ENCODE measurements at places on chromosomes 7 and 10.
A peak's percentile ranks its signal among the peaks of the same experiment; 100 is the strongest.

DNA sequence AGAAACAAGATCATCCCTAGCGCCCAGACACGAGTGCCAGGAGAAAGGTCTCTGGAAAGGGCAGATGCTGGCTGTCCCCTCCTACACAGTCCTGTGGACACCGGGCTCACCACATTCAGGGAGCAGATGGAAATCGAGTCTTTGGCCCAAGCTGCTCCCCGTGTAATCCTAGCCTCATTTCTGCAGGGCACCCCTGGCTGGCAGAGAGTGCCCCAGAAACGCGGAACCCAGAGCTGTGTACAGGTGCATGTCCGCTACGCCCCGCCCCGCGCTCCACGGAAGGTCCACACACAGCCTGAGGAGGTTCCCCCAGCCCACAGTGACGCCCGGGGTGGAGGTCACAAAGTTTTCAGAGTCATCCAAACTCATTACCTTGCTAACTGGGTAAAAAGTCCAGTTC lies 202.8 kb downstream of the MAD1L1 start:
- H3K4me1 ChIP-seq: no peaks in the 10 kb centered on the region
- H3K4me3 ChIP-seq: no peak overlapping the region
- no peak for DNase-seq
- no peaks in the 10 kb centered on the region for H3K27me3 ChIP-seq
- no peak overlapping the region for H3K27ac ChIP-seq

- H3K4me3 ChIP-seq: no peak overlapping the region
- no peak overlapping the region for H3K27ac ChIP-seq
- H3K36me3 ChIP-seq: peaks cover 28% of the 10 kb centered on the region
- no peaks in the 10 kb centered on the region for H3K27me3 ChIP-seq
These were observed 99.1 kb upstream of the PDGFA start for GRCh38 chr7:618539-619367.

DNA sequence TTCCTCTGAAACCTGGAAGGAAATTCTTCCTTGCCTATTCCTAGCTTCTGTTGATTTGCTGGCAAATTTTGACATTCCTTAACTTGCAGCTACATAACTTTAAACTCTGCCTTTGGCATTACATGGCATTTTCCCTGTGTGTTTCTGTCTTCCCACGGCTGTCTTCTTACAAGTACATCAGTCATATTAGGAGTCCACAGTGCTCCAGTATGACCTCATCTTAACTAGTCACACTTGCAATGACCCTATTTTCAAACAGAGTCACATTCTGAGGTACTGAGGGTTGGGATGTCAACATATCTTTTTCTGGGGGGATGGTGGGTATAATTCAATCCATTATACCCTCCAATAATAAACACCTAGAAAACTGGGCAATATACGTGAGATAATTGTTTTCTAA lies 37.4 kb upstream of the EPHB6 start:
- H3K4me1 ChIP-seq: peaks cover 14% of the 10 kb centered on the region
- H3K36me3 ChIP-seq: no peaks in the 10 kb centered on the region
- no peaks in the 10 kb centered on the region for H3K27me3 ChIP-seq
- DNase-seq: no peak
- no peak overlapping the region for H3K27ac ChIP-seq
- H3K4me3 ChIP-seq: no peak overlapping the region

- no peak for DNase-seq
- no peaks in the 10 kb centered on the region for H3K36me3 ChIP-seq
- H3K4me3 ChIP-seq: peak within 1 kb of the TSS; percentile 71
- H3K27ac ChIP-seq: no peak within 1 kb of the TSS
These were observed at the start of gene SPOCK2 for GRCh38 chr10:72087969-72088888. Gene SPOCK2 (minus strand): TSS chr10:72088551. CDS start chr10:72088328, 223 bp downstream.

Data from H9 (cell line).